ENCODE measurements at places on chromosomes 3 and 15.
A peak's percentile ranks its signal among the peaks of the same experiment; 100 is the strongest.

- DNase-seq: no peak
These were observed 103.6 kb downstream of the FNDC3B start for GRCh38 chr3:172142864-172143451.

GRCh38 chr15:94279736-94280135, 48.4 kb downstream of the MCTP2 start:
- no peak for DNase-seq

DNA sequence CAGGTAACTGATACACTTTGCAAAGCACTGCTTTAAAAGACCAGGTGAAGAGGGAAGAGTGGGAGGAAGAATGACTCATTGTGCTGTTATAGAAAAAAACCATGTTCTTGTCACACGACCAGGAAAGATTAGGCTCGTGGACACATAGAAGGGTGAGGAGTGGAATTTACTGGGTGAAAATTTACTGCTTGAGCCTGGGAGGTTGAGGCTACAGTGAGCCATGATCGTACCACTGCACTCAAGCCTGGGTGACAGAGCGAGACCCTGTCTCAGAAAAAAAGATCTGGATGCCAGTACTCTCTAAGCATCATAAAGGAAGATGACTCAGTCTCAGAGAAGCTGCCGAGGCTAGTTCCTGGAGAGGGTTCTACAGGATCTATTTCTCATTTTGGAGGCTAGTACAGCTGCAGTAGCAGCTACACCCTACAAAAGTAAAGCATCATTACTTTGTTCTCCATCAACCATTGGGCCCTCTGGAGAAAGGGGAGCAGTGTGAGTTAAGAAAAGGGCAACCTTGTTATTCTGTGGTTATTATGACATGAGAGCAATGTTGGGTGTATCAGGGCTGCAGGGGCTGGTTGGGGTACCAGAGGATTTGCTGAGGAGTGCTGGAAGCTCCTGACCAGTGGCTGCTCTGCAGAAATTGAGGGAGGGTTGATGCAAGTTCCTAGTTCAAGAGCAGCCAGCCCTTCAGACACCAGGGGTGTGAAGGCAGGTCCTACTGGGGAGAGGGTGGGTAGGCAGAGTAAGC, 75.4 kb downstream of the CMTM8 start:
- DNase-seq: peak; percentile 79

DNA sequence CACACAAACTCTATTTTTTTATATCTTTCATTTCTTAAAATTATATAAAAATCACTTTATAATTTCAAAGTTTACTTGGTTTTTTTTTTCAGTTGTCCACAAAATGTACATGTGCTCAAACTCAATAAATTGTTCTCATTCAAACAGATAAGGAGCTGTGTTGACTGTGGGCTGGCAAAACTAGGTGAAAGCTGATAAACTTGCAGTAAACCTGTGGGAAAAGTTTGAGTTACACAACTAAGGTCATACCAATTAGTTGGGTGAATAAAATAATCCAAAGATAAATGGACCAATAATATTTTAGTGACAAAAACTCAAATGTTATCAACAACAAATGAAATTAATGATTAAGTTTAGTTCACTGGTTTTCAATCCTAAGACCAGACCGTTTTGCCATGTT, 12.6 kb upstream of the UPK1B start:
- DNase-seq: no peak

GRCh38 chr3:133393691-133394474, 6.0 kb upstream of the BFSP2 start:
- DNase-seq: no peak

DNA sequence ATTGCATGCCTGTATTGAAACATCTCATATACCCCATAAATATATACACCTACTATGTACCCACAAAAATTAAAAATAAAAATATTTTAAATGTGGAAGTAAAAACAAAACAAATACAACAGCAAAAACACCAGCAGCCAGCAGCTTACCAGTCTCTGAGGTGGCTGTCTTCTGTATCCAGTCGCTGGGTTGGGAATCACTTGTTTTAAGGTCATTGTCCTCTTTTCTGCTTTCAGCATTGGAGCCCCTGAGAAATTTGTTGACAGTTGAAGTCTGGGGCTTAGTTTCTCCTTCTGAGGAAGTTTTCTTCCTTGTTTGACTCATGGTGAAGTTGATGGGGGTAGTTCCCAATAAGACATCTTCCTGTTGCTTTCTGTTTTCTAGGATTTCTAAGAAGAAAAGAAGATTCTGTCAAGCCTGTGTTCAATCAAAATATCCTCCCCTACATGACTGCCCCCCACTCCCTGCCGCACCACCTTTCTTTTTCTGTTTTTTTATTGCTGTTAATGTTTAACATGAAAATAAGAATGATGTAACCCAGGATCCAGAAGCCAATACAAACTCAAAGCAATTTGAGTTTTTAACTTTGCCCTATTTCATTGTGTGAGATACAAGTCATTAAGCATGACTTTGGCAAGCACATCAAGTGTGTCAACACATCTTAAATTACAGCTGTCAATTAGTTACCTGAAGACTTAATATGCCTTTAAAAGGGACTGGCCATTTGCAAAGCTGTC, at the start of gene LRRC31:
Gene LRRC31, minus strand, starts transcription at position 452 of the 737 bp plus-strand sequence. Its CDS starts 128 bp downstream, at position 324.
- peak; percentile 98 for DNase-seq

GRCh38 chr3:54356261-54357045, 234.1 kb downstream of the CACNA2D3 start:
- peak; percentile 74 for DNase-seq

- DNase-seq: peak; percentile 78
These were observed 107.7 kb downstream of the IGF2BP2 start for GRCh38 chr3:185717121-185717520.

- no peak for DNase-seq
These were observed 10.6 kb downstream of the RAB6B start for GRCh38 chr3:133884887-133885711.

DNA sequence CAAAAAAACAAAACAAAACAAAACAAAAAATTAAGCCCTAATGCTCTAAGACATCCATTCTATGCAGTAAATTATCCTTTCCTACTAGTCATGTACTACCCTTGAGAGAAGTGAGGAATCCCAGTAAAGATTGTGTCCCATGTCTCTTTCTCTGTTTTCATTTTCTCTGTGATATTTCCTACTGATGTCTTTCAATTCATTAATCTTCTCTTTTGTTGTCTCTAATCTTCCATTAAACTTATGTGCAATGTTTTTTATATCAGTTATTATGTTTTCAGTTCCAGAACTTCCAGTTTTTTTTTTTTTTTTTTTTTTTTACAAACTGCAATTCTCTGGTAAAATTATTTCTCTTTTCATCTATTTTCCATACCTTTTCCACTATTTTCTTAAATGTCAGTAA, 44.1 kb upstream of the SLC12A8 start:
- no peak for DNase-seq

Measured in renal cortical epithelial cell (primary cell).